B cell (primary cell): ENCODE measurements at places on chromosomes 7 and 10.

- no peak for DNase-seq
- no peak overlapping the region for H3K4me3 ChIP-seq
- no peaks in the 10 kb centered on the region for H3K4me1 ChIP-seq
- no peak overlapping the region for H3K27ac ChIP-seq
- H3K27me3 ChIP-seq, result no peaks in the 10 kb centered on the region
Observed at GRCh38 chr10:122052701-122053100, 63.7 kb downstream of the TACC2 start.

GRCh38 chr10:12299222-12299965 is 50.0 kb upstream of the CAMK1D start:
- no peaks in the 10 kb centered on the region for H3K4me1 ChIP-seq
- no peak overlapping the region for H3K4me3 ChIP-seq
- no peak overlapping the region for H3K27ac ChIP-seq
- no peaks in the 10 kb centered on the region for H3K27me3 ChIP-seq
- no peak for DNase-seq

DNA sequence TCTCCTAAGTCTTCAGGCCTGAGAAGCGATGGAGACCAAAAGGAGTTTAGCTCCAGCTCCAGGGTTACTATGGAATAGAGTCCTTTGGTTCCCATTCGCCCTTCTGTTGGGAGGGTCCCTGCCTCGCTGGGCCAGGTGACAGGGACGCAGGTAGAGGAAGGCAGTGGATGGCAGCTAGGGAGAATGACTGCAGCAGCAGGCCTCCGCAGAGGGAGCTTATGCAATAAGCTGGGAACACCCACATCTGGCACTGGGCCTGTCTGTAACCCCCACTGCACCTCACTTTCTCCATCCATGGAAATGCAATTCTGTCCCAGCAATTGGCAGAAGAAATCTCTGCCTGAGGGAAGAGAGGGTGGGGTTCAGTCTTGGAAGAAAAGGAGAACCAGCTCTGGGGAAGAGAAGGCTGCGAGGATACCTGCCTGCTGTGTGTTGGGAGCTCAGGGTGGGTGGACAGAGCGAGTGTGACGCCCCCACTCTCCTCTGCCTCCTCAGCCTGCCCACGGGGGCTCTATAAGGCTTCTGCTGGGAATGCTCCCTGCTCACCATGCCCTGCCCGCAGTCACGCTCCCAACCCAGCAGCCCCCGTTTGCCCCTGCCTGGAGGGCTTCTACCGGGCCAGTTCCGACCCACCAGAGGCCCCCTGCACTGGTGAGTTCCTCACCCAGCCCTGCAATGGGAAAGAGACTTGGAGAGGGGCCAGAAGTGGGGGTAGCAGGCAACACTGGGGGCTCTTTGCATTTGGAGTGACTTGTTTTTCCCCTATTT is 10.3 kb downstream of the EPHB6 start:
- no peak overlapping the region for H3K27ac ChIP-seq
- no peak for DNase-seq
- peaks cover 58% of the 10 kb centered on the region for H3K36me3 ChIP-seq
- H3K27me3 ChIP-seq, result no peaks in the 10 kb centered on the region

DNA sequence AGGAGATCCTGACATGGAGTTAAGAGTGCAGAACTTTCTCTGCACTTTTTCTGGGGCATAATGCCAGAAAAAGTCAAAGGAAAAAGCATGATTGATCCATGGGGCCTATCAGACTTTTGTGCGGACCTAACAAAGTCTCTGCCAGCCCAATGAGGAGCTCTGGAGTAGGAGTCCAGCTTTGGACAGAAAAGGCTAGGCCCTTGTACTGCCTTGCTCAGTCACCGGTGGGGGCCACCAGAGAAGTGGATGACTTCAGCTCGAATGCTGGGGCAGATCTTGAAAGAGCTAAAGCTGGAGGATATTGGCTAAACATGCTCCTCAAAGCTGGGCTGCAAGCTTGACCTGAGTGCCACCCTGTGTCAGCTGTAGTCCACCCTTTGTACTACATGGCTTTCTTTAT is 2.8 kb upstream of the ZC3HAV1 start:
- H3K36me3 ChIP-seq, result no peaks in the 10 kb centered on the region
- no peak overlapping the region for H3K4me3 ChIP-seq
- DNase-seq, result no peak
- no peak overlapping the region for H3K27ac ChIP-seq
- H3K4me1 ChIP-seq, result peaks cover 12% of the 10 kb centered on the region
- no peaks in the 10 kb centered on the region for H3K27me3 ChIP-seq

- no peak overlapping the region for H3K4me3 ChIP-seq
- H3K27ac ChIP-seq, result no peak overlapping the region
- peaks cover 26% of the 10 kb centered on the region for H3K4me1 ChIP-seq
Observed at GRCh38 chr7:1457059-1457948, 2.0 kb downstream of the MICALL2 start.

DNA sequence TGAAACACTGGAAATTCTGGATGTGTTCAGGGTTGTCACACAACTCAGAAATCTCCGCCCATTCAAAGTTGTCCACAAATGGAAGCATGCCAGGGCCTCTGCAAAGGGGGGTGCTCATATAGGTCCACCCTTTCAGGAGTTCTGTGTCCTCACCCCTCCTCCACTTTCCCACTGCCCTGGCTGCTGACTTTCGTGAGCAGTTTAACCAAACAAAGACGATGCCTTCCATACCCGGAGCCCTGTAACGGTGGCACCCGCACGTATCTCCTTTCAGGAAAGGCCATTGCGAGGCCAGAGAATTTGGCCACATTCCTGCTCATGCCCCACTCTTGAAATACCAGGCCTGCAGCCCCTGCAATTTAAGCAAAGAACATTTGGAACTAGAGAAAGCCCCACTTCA is 1.4 kb downstream of the CPXM2 start:
- DNase-seq, result no peak
- no peaks in the 10 kb centered on the region for H3K36me3 ChIP-seq
- no peak overlapping the region for H3K4me3 ChIP-seq

DNA sequence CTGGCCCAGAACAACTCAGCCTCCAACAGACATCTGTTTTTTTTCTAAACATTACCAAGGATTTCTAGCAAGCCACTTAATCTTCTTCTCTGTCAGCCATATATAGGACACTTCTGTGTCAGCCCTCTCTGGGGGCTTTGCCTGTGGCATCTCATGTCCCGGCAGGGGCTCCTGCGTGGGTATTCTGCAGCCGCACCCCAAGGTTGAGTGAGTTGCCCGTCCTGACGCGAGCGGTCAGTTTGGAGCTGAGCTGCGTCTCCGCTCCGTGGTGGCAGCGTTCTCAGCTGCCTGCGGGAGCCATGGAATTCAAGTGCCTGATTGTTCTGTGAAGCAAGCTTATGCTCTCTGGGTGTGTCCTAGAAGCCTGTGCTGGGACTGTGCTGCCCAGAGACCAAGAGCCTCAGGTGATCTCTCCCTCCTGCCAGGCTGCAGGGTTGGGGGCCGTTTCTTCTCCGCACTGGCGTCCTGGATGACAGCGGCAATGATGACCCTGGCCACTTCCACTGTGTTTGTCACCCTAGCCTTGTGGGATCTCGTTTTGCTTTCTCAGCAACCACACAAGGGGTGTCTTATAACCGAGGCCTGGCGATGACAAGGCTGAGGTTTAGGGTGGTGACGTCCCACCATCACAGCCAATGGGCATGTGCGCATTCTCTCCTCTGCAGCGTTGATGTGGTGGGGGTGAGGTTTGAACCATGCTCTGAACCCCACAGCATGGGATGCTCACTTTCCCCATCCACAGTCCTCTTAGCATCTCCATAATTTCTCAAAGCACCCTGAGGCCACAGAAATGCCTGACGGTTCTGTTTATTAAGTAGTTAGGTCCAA is 612.6 kb upstream of the FOXK1 start:
- no peaks in the 10 kb centered on the region for H3K36me3 ChIP-seq
- no peak overlapping the region for H3K27ac ChIP-seq
- H3K4me3 ChIP-seq, result no peak overlapping the region
- H3K27me3 ChIP-seq, result no peaks in the 10 kb centered on the region
- DNase-seq, result no peak
- no peaks in the 10 kb centered on the region for H3K4me1 ChIP-seq

DNA sequence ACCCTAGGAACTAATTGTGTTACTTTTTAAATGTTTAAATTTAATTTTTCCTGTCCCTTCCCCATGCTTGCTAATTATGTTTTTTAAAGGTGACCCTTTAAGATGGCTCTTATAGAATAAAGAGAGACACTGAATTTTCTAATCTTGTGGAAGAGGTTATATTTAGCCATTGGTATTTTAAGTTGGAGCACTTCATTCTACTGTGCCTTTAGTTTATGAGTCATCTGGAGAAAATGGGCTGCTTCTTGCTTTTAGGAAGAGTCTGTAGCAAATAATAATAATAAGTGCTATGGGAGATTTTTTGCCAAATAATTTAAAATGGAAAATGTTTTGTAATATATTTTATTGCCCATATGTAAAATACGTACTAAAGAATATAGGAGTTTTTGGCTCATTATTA is 139.7 kb downstream of the ADK start:
- H3K27me3 ChIP-seq, result no peaks in the 10 kb centered on the region
- H3K27ac ChIP-seq, result no peak overlapping the region
- peaks cover 6% of the 10 kb centered on the region for H3K36me3 ChIP-seq
- no peaks in the 10 kb centered on the region for H3K4me1 ChIP-seq
- no peak overlapping the region for H3K4me3 ChIP-seq
- no peak for DNase-seq

DNA sequence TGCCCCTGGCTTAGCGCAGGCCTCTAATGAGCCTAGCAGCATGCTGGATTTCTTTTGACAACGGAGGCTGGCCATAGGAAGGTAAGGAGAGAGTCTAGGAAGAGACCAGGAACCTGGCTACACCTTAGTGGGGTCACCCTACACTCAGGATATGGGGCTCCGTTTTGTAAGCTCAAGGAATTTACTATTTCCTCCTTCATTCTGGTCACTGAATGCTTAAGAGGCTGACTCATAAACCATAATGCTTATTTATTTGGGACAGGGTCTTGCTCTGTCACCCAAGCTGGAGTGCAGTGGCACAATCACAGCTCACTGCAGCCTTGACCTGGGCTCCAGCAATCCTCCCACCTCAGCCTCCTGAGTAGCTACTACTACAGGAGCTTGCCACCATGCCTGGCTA is 38.4 kb downstream of the CARD11 start:
- H3K4me3 ChIP-seq, result no peak overlapping the region
- DNase-seq, result no peak
- H3K27ac ChIP-seq, result no peak overlapping the region
- peaks cover 2% of the 10 kb centered on the region for H3K4me1 ChIP-seq
- peaks cover 50% of the 10 kb centered on the region for H3K36me3 ChIP-seq

DNA sequence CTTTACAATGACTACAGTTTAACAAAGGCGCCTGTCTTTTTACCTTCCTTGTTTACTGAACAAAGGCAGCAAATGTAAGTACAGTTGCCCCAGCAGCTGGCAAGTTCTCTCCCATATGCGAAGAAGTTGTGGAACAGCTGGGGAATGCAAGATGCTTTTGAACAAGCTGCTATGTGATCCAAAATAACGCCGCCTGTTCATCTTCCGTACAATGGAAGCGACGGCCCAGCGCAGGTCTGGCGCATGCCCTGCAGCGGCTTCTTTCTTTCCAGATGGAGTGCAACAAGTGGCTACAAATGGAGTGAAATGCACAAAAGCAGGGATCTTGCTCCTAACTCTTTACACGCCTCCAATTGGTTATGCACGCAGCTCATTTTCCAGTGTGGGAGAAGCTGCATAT is 97.0 kb upstream of the SVIL start:
- H3K36me3 ChIP-seq, result no peaks in the 10 kb centered on the region
- DNase-seq, result no peak
- H3K4me3 ChIP-seq, result no peak overlapping the region
- peaks cover 18% of the 10 kb centered on the region for H3K27me3 ChIP-seq

- H3K36me3 ChIP-seq, result no peaks in the 10 kb centered on the region
- DNase-seq, result no peak
Observed at GRCh38 chr10:20415684-20416083, 481.4 kb downstream of the NEBL start.

DNA sequence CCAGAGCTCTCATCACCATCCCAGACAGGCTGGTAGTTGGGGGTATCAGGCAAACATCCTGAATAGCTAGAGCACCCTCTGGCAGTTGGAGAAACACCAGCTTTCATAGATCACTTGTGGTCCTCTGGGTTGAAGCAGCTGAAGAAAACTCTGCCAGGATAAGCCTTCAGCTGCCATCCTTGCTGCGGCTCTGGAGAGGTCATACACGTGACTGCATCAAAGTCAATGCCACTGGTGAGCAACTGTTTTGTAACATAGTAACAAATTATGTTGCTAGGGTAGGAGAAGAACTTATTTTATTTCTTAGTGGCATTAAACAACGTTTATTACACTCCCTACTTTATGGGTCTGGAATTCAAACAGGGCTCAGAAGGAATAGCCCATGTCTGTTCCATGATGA is 19.2 kb upstream of the PANK1 start:
- no peaks in the 10 kb centered on the region for H3K36me3 ChIP-seq
- DNase-seq, result no peak
- H3K4me3 ChIP-seq, result no peak overlapping the region
- H3K27me3 ChIP-seq, result no peaks in the 10 kb centered on the region
- H3K4me1 ChIP-seq, result no peaks in the 10 kb centered on the region

- no peaks in the 10 kb centered on the region for H3K36me3 ChIP-seq
- no peak overlapping the region for H3K4me3 ChIP-seq
- no peaks in the 10 kb centered on the region for H3K4me1 ChIP-seq
- peak; percentile 61 for DNase-seq
- no peaks in the 10 kb centered on the region for H3K27me3 ChIP-seq
Observed at GRCh38 chr10:77836299-77836820, 90.2 kb downstream of the DLG5 start.

- DNase-seq, result no peak
- H3K4me3 ChIP-seq, result no peak overlapping the region
- no peaks in the 10 kb centered on the region for H3K4me1 ChIP-seq
Observed at GRCh38 chr7:29611941-29612544, 48.4 kb downstream of the PRR15 start.

GRCh38 chr10:6973899-6974298 is 393.8 kb upstream of the PRKCQ start:
- no peaks in the 10 kb centered on the region for H3K27me3 ChIP-seq
- H3K27ac ChIP-seq, result no peak overlapping the region
- H3K36me3 ChIP-seq, result no peaks in the 10 kb centered on the region
- H3K4me1 ChIP-seq, result no peaks in the 10 kb centered on the region
- no peak overlapping the region for H3K4me3 ChIP-seq

DNA sequence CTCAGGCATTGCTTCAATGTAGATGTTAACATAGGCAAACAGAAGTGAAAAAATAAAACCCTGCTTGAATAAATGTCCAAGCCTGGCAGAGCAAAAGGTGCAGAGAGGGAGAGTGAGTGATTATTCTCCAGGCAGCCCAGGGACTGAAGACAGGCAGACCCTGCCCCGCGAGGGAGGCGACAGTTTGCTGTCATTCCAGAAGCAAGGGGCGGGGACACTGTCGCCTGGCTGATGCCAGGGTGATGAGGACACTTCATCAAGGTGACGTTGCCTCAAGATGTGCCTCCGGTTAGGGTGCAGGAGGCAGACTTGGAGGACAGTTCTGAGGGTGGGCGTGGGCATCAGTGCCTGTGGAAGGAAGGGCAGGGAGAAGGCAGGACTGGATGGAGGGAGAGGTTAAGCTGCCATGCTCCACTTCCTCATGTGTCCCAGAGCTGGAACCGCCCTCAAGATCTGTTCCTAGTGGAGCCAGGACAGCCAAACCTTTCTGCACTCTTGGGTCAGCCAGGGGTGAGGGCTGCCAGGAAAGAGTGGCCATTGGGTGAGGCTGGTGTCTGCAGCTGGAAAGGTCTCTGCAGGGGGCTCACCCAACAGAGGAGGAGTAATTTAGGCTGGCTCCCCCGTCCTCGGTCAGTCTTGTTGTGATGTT is 560.5 kb upstream of the MKI67 start:
- no peak overlapping the region for H3K4me3 ChIP-seq
- DNase-seq, result no peak
- no peaks in the 10 kb centered on the region for H3K36me3 ChIP-seq
- no peak overlapping the region for H3K27ac ChIP-seq
- no peaks in the 10 kb centered on the region for H3K27me3 ChIP-seq

GRCh38 chr10:84089162-84089561 is 50.1 kb upstream of the GHITM start:
- DNase-seq, result no peak
- no peak overlapping the region for H3K4me3 ChIP-seq
- H3K4me1 ChIP-seq, result no peaks in the 10 kb centered on the region
- H3K36me3 ChIP-seq, result no peaks in the 10 kb centered on the region
- no peaks in the 10 kb centered on the region for H3K27me3 ChIP-seq
